ENCODE measurements at places on chromosomes 5 and 9.

DNA sequence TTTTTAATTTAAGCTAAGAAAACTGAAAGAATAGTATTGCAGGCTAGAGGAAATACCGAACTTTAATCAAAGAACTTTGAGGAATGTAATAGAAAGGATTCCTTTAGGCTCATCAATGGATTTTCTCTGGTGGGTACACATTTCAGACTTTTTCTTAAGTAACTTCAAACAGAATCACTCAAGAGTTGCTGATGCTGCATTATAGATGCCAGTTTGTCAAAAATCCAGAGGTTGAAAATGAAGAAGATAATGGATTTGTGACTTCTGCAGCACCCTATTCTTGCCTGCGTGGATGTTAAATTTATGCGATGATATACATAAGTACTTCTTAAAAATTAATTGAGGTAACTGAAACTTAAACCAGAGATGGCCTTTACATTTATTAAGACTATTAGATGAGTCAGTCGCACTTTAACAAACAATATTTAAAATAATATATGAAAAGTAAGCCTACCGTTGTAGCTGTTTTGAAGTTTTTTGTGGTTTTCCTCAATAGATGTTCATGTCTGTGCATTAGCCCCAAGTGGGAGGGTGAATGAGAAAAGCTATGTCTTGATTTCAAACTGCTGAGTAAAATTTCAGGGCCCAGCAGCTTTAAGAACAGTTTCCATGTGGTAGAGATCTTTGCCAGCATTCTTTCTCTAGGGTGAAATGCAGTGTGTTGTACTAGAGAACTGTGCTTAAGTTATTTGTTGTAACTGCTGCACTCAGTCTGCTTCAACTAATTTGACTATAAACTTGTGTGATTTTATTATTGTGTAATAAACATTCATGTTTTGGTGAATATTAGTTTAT lies at the start of gene OGN:
OGN (minus strand) TSS at position 537 of the 795 bp plus-strand sequence. CDS start 1,171 bp downstream, outside the sequence.
- no peak for DNase-seq

GRCh38 chr9:34437006-34437925 lies 21.1 kb downstream of the FAM219A start:
- DNase-seq, result peak; percentile 17

DNA sequence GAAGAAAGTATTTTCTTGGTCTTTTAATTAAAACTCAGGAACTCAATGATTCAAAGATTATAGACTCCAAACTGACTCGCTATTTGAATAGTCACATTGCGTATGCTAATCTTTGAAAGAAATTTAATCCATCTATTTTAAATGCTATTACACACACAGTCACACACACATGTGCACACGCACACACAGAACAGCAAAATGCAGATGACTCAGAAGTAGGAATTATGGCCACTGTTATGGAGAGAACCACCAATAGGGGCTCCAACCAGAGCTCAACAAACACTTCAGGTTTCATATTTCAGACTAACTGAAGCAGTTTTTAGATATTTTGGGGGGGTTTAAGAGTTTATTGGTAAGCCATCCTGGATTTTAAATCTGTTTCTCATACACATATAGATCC lies 1917.9 kb downstream of the EFNA5 start:
- no peak for DNase-seq

- DNase-seq, result no peak
These were observed 490.9 kb downstream of the SEMA5A start for GRCh38 chr5:9054821-9055589.

GRCh38 chr5:174427304-174427703 lies 297.1 kb upstream of the MSX2 start:
- DNase-seq, result no peak

DNA sequence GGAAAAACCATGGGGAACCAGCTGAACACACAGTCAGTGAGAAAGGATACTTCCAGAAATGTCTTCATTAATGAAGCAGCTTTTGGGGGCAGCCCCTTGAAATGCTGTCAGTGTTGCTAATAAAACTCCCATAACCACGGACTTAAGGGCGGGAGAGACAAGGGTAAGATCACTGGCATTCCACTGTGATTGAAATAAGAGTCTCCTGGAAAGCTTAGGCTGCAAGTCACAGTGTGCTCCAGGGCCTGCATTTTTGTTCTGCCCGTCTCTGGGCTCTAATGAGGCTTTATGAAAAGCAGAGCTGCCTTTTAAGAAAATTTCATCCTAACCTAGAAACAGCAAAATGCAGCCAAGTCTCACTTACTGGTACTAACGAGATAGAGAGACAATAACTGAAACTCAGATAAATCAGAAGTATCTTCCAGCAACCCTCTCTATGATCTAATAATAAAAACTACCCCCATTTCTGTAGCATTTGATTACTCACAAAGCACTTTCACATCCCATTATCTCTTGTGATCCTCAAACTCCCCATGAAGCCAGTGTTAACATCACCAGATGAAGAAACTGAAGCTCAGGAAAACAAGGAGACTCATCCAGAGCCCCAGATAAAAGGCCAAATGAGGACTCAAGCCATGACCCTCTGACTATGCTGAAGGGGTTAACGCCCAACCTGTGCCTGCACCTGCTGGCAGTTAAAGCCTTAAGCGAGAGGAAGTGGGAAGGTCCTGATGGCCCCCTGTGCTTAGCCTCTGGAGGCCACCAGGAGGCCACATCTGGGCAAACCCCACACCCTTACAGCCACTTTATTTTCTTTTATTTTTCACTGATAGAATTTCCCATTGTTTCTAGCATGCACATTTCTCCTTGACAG lies 37.5 kb downstream of the SPOCK1 start:
- no peak for DNase-seq

DNA sequence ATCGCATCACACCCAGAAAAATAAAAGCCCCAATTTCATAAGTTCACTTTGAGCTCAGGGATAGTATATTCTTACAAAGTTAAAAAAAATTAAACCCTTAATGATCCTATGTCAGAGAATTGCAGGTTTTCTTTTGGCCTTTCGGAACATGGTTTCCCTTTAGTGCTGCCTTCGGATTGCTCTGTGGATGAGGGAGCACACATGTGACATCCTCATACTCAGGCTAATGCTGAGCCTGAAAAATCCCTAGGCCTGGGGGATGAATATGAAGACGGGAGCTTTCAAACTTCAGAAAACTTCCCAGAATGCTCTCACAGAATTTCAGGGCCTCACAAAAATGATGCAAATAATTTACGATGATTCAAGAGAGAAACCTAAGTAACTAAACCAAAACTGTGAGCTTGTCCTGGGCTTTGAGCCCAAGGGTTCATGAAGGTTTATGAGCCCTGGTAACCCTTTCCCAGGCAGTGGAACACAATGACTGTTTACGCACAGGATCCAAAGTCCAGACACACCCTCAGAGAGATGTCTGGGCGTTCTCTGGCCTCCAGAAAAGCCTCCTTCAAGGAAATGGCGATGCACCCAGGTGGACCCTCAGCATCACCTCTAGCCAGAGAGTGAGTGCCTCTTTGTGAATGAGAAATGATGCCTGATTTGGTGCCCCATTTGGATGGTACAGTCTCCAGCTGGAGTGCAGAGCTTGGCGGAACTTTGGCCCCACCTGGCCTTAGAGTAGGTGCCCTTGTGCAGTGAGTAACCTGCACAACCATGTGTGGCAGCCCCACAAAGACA lies 145.4 kb downstream of the ENTREP1 start:
- no peak for DNase-seq

GRCh38 chr5:93735378-93735777 lies 6.0 kb downstream of the POU5F2 start:
- DNase-seq, result no peak

- DNase-seq, result no peak
These were observed 414.2 kb downstream of the CCDC171 start for GRCh38 chr9:15967068-15967467.

GRCh38 chr5:87354496-87354895 lies 58.2 kb downstream of the CCNH start:
- DNase-seq, result no peak

- no peak for DNase-seq
These were observed 6.4 kb downstream of the TNFSF15 start for GRCh38 chr9:114799441-114799840.

DNA sequence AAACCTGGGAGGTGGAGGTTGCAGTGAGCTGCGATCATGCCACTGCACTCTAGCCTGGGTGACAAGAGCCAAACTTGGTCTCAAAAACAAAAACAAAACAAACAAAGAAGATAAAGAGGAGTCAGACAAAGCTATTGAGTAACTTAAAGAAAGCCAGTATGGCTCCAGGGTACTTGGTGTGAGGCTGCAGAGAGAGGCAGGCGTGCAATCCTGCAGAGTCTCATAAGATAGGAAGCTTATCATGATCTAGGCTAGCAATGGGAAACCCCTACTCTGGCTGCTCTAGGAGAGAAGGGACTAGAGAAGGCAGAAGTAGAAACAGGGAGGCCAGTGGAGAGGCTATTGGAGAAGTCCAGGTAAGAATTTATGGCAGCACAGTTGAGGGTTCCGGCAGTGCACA lies 42.0 kb downstream of the ARRDC3 start:
- no peak for DNase-seq

DNA sequence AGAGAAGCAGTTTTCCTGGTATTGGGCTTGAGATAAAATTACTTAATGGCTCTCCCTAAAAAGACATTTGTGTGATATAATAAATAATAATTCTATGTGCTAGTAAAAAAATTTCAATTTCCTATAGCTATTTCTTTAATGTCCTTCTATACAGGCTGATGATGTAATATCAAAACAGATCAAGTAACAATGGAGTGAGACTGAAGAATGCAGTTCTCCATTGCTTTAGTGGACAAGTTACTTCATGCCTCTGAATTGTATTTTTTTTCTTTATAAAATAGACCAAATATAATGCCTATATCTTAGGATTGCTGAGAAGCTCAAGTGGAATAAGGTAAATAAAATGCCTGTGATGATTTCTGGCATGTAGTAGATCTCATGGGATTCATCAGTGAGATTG lies 35.6 kb upstream of the NEURL1B start:
- no peak for DNase-seq

- DNase-seq, result no peak
These were observed 92.3 kb upstream of the PUM3 start for GRCh38 chr9:2936221-2936620.

DNA sequence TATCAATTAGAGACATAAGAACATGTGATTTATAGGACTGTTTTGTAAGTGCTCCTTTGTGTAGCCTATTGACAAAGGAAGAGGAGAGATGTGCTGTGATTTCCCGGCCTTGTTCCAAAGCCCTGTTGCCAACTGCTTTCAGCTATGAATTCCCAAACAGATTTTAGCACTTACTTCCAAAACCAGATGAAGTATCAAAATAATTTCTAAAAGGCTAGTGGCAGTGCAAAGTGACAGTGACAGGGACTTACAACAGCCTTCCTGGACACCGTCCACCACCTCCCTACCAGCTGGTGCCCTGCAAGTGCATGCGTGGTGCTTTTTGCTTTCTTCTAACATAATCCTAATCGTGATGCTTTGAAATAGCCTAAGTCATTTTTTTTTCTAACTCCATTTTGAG lies 254.1 kb upstream of the ACTBL2 start:
- DNase-seq, result no peak

DNA sequence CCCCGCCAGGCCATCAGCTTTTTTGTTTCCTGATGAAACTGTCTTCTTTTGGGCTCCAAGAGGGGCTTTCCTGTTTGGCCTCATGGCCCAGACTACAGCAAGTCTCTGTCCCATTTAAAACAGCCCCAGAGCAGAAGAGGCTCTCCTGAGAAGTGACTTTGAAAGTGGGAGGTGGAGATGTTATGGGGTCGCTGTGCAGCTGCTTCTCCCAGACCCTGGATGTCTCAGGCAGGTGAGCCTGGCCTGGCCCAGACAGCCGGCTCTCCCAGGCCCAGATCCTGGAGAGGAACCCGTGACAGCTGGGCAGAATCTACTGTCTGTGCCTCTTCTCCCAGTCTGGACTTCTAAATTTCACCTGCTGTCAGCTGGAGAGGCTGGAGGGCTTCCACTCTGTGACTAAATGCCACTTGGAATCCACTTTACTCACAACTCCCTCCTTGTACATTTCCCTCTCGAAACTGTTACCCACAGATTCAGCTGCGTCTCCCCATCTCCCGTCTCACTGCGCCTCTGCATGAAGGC lies 20.6 kb downstream of the FAM78A start:
- DNase-seq, result no peak

- no peak for DNase-seq
These were observed 452.0 kb upstream of the DMAC1 start for GRCh38 chr9:8251566-8251965.

DNA sequence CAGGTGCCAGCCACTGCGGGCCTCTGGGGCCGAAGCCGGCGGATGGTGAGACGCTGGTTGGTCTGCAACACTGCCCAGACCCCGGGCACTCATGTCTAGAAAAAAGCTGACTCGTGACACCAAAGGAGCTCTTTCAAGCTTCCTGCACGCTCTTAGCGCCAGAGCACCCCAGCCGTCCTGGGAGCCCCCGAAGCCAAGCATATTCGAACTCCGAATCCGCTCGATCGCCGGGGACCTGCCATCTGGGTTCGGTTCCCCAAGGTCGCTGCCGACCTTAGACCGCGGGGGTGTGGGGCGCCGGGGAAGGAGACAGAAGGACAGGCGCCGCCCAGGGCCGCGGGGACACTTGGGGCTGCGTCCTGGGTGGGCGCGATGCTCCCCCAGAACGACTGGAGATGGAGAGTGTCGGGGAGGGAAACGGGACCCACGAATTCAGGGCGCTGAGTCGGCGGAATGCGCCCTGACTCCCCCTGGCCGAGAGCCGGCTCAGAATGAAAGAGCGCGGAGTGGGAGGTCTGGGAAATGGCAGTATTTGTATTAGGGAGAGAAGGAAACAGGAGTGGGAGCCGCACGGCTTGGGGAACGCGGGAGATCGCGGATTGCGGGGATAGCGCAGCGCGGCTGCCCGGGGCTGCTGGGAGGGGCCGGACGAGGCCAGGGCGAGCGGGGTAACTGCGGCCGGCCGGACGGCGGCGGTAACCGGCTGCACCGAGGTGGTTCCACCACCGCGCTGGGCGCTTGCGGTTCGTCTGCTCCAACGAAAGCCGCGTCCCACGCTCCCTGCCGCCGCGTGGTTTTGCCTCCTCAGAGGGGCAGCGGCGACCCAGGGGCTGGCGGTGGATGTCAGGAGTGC lies 20.1 kb upstream of the MARCHF6 start:
- no peak for DNase-seq

DNA sequence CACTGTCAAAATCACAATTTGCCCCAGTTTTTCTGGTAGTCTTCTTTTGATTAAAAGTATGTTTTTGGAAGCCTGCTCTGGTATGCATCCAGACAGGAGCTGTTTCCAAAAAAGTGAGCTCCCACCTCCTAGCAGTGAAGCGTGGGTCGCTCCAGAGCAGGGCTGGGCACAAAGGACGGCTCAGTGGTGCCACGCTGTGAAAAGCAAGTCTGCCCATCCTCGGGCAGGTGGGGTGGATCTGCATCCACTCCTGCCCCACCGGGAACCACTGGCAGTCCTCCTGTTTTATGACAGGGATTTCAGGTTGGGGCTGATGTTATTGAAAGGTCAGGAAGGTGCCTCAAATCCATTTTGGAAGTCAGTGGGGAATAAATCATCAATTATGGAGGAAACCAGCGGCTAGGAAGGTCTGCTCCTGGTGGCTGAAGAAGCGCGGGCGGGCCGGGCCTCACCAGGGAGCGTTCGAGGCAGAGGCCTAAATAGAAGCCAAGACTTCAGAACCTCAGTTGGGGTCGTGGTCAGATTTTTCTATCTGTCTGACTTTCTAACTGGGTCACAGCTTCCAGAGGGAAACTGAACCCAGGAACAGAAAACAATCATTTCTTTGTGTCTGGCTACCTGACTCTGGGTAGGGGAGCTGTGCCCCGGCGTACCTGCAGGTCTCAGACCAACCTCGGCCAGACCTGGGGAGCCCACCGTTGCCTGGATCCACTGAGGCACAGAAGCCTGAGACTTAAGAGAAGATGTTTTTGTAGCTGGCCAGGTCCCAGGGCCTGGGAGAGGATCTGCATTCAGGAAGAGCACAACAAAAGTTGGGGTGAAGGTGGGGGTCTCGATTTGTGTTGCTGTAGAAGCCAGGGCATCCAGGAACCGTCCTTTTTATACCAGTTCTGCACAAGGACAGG lies 168.1 kb downstream of the PAX5 start:
- no peak for DNase-seq

GRCh38 chr5:27727254-27727653 lies 688.9 kb upstream of the CDH9 start:
- DNase-seq, result no peak

All from activated CD4-positive, CD25-positive, alpha-beta regulatory T cell (primary cell).